ENCODE measurements at places on chromosomes 2 and 18. TPM values are rescaled to one million over a fixed set of nuclear protein-coding genes. Genes with fewer than 3 reads are reported as not detected.

The GNLY gene
- 0.90 TPM for polyA plus RNA-seq

The PROKR1 gene
- polyA plus RNA-seq: 0.11 TPM

DNA sequence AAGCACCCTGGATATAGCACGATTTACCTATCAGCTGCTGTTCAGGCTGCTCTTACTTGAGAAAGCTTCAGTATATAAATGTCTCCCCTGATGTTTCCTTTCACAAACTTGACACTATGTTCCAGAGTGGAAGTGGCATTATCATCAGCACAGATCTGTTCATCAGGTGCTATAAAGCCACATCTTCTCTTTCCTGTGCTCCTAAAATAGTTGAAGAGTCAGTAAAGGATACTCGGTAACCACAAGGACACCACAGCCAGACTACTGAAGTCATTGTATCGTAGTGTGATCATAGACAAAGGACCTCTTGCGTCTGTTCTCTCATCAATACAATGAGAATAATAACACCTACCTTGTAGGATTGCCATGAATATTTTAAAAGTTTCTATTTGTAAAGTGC lies 841.0 kb upstream of the CELF4 start:
- no peak for DNase-seq

DNA sequence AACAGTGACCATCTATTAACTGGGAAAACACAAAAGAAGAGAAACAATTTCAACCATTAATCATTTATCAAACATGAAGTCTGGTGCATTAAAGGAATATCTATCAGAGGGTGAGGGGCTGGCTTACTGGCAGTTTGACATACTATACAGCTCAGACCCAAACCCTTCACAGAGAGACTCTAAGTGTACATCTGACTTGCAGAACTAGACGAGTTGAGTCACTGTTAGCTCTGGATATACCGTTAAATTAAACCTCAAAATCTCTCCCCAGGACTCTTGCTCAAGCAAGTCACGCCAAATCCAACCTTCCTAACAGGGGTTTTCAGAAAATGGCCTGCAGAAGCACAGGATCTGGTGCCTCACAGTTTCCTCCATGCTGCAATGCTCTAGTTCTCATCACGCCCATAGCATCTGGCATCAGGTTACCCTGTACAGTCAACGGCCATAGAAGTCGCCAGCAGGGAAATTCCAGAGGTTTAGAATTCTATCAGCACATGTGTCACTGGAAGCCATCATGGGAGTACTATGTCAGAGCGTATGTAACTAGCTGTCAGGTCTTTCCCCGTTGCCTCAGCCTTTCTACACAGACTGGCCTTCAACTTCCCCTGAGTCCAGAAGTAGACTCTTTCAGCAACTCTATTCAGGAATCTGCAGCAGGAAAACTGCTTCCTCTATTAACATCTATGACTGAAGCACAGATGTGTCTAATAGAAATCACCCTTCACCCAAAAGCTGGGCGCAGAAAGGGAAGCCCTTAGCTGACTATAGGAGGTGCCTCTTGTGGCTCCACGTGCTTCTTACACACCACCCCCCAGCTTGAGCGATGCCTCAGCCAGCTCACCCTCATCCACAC lies 9.3 kb downstream of the TGOLN2 start:
- no peak for DNase-seq

DNA sequence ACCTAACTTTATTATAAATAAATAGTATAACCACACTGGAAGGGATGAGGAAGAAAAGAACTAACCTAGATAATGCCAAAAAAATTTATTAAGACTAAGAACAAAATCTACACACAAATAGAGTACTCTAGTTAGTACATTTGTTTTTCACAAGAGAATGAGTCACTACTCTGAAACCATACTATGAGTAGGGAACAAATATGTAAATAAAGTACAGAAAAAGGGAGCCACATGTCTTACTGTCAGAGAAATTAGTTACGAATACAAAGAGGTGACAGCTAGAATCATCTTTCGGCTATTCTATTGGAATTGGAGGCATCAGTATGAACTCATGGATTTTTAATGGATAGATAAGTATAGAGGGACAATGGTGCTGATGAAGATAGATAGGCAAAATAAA lies 150.5 kb downstream of the COPS8 start:
- no peak for DNase-seq

DNA sequence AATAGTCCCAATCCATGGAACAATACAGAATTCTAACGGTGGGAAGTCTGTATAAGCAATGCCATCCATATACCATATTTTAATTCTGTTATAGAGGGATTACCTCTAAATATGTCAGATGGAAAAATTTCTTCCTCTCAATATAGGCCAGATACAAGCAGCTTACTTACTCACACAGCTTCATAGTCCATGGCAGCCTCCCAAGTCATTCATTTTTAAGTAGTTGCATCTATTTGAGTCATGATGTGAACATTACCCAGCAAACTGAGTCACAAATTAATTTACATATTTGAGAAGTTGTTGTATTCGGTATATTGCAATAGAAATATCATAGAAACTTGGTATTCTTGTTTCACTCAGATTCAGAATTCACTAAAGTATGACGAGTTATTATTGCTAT lies 20.3 kb downstream of the TBR1 start:
- DNase-seq: no peak

The PAX3 gene
- polyA plus RNA-seq: 0.13 TPM

The KCNF1 gene
- 1.6 TPM for polyA plus RNA-seq

GRCh38 chr18:75071484-75071785 lies 137.5 kb downstream of the PTGR3 start:
- no peak for DNase-seq

- no peak for DNase-seq
Observed at GRCh38 chr2:99338029-99338585, 918 bp downstream of the EIF5B start.

DNA sequence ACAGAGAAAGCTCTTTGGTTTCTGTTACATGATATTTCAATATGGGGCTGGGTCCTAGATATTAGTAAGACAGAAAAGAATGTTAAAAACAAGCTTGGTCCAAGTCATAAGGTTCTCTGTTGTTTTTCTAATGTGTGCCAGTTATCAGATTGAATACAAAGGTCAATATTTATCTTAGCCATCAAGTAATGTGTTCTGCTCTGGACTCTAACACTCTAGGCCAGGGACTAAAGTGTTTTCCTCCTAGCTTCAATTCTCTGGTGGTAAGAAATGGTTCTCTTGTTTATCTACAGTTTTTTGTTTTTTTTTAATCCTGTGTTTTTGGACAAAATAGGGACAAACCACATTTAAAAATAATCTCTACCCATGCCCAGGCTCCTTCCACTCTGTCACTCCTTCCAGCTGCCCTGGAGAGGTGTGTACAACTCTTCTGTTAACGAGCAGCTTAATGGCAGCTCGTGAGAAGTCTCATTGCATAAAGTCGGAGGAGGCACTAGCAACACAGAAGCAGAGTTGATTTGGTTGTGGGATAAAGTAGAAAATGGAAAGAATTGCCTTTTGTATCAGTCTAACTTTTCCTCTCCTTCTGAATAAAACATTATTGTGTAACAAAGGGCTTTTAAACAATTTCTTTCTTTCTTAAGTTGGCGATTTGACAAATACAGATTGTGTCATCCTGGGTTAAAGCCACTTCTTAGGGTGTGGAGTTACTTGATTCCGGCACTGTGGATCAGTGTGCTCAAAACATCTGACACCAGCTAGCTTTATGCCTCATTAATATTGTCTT lies 8.0 kb upstream of the SESTD1 start:
- no peak for DNase-seq

DNA sequence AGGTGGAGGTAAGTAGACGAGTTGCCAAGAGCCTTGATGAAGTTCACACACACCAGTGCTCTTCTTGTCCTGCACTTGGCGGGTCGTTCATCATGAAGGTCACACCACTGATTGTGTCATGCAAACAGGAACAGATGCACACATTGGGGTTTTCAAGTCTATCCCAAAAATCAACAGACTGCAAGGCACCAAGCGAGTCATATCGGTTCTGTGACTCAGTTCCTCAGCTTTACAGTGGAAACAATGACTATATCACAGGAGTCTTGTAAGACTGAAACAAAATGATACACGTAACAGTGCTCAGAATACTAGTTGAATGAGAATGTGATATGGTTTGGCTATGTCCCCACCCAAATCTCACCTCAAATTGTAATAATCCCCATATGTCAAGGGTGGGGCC lies 526.9 kb upstream of the ID2 start:
- DNase-seq: no peak

The CDK5R2 gene
- polyA plus RNA-seq: 0.30 TPM

GRCh38 chr2:101064868-101065549 lies 62.9 kb downstream of the RPL31 start:
- no peak for DNase-seq

GRCh38 chr2:101151859-101152271 lies 683 bp upstream of the TBC1D8 start:
- no peak for DNase-seq

- DNase-seq: no peak
Observed at GRCh38 chr2:58649756-58650155, 408.6 kb upstream of the FANCL start.

DNA sequence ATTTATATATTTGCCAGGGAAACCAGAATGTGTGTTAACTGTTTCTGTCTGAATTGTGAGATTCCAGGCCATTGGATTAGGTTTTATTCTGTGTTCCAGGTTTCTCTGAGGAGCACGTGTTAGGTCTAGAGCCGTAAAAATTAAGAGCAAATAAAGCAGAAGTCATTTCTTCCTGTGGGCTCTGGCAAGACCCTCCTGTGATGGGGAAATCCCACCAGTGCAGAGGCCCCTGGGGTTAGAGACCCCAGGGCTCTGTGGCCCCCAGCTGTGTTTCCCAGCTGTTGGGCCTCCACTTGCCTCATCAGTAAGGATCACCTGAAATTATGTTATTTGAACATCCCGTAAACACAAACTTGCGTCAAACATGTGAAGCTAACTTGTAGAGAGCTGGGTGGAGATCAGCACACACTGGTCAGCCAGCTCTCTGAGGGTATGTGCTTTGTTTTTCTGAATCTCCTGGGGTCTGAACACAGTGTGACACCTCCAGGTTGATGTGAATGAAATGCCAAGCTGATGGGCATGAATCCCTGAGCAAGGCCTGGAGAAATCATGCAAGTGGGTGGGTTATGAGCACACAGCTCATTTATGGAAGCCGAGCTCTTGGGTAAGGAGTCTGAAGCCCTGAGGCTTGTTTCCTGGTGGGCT lies 50.3 kb downstream of the HK2 start:
- DNase-seq: no peak

The PDCD1 gene
- polyA plus RNA-seq: 0.38 TPM

GRCh38 chr2:225487878-225488416 lies 88.4 kb downstream of the NYAP2 start:
- no peak for DNase-seq

DNA sequence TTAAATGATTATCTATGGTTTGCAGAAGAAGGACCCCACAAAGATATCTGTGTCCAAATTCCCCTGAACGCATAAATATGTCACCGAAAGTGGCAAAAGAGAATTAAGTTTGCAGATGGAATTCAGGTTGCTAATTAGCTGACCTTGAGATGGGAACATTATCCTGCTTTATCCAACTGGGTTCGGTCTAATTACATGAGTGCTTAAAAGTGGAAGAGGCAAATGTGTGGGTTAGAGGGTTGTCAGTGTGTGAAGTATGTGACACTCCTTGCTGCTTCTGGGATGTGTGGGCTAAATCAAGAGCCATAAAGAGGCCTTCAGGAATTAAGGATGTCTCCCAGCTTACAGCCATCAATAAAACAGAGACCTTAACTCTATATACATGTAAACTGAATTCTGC lies 53.5 kb downstream of the CDH19 start:
- DNase-seq: no peak

The MAL gene
- polyA plus RNA-seq: 1.5 TPM

The CKAP2L gene
- 17.5 TPM for polyA plus RNA-seq

The SRD5A2 gene
- 0.78 TPM for polyA plus RNA-seq

The GAL3ST2 gene
- polyA plus RNA-seq: 0.31 TPM

The POTEE gene
- polyA plus RNA-seq: 0.03 TPM

- no peak for DNase-seq
Observed at GRCh38 chr2:183490914-183491313, 366.7 kb downstream of the NUP35 start.

All from left lung (tissue), 14 donors.